Activated CD8-positive, alpha-beta T cell treated with anti-CD3 and anti-CD28 coated beads, Interleukin-2, amount 10 ng/mL, durations not matched to agents 7 days and 5 days (primary cell): ENCODE measurements at places on chromosomes 11 and 22. TPM values are rescaled to one million over a fixed set of nuclear protein-coding genes. Genes with fewer than 3 reads are reported as not detected.

Gene C22orf15
- total RNA-seq: 0.81 TPM

Gene LUZP2
- total RNA-seq: not detected

Gene TPP1
- 78.9 TPM for total RNA-seq

Gene SLN
- not detected for total RNA-seq

Gene HORMAD2
- total RNA-seq: not detected

Gene LINC01488
- total RNA-seq: not detected

Gene MOGAT2
- not detected for total RNA-seq

Gene IL10RA
- 210 TPM for total RNA-seq

Gene POU2AF2
- total RNA-seq: not detected

Gene JAML
- 144 TPM for total RNA-seq

Gene TLCD5
- 0.08 TPM for total RNA-seq

Gene KIRREL3
- not detected for total RNA-seq

Gene NAALAD2
- not detected for total RNA-seq

Gene MIAT
- 26.3 TPM for total RNA-seq

Gene KCNK4
- not detected for total RNA-seq

Gene MARK2
- total RNA-seq: 68.6 TPM

Gene BIK
- total RNA-seq: 1.7 TPM

Gene MAML2
- total RNA-seq: 15.5 TPM

Gene NRGN
- total RNA-seq: 5.7 TPM

Gene OR10D3
- not detected for total RNA-seq

Gene PHLDB1
- 0.76 TPM for total RNA-seq

Gene SOX10
- total RNA-seq: not detected

Gene INS
- not detected for total RNA-seq

Gene KDM4E
- not detected for total RNA-seq

Gene P2RY2
- total RNA-seq: not detected

Gene MS4A15
- not detected for total RNA-seq

Gene TCN2
- total RNA-seq: 0.34 TPM

Gene GVQW3
- total RNA-seq: 4.0 TPM

Gene FREY1
- 2.1 TPM for total RNA-seq

Gene DEUP1
- total RNA-seq: not detected

Gene HINFP
- total RNA-seq: 36.1 TPM

Gene DDTL
- total RNA-seq: not detected

Gene ART1
- not detected for total RNA-seq

Gene MAP6
- not detected for total RNA-seq
